ENCODE measurements at places on chromosomes 13 and 19. TPM values are rescaled to one million over a fixed set of nuclear protein-coding genes. Genes with fewer than 3 reads are reported as not detected.

F7 gene
- total RNA-seq, result not detected

C5AR2 gene
- total RNA-seq, result 1.7 TPM

KCNRG gene
- 0.68 TPM for total RNA-seq

FGF21 gene
- total RNA-seq, result not detected

LHB gene
- total RNA-seq, result not detected

URAD gene
- total RNA-seq, result not detected

DNA sequence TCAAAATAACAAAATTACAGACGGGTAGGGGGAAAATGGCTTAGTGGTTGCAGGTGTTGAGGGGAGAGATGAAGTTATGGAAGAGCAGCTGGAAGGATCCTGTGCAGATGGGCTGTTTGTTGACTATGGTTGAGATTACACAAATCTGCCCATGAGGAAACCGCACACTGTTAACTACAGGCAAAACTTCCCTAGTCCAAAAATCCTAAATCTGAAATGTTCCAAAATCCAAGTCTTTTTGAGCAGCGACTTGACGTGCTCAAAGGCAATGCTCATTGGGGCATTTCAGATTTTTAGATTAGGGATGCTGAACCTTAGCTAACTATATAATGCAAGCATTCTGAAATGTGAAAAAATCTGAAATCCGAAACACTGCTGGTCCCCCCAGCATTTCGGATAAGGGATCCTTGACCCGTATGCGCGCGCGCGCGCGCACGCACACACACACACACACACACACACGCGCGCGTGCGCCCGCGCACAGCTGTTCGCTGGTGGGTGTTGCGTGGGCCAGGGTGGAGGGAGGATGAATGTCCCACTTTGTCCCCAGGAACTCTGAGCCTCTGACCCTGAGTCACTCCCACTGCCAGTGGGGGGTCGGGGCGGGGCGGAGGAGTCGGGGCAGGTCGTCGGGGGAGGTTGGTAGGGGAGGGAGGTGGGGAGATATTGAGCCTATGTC is 6.8 kb downstream of the F2RL3 start:
- no peak for ATAC-seq

DNA sequence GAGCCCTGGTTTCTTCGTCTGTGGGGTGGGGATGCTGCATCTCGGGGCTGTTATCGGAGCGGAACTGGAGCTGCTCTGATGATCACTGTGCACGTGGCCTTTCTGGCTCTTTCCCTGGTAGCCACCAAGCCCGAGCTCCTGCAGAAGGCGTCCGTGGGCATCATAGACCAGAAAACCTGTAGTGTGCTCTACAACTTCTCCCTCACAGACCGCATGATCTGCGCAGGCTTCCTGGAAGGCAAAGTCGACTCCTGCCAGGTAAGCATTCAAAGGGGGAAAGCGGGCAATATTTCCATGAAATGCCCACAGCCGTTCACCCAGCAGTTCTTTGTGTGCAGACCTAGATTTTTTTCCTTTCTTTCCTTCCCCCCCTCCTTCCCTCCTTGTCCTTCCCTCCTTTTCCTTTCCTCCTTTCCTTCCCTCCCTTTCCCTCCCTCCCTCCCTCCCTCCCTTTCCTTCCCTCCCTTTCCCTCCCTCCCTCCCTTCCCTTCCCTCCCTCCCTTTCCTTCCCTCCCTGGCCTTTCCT is 9.4 kb downstream of the TIMM13 start:
- no peak for ATAC-seq

GRCh38 chr13:102028868-102029267 is 373.0 kb downstream of the FGF14 start:
- no peak for ATAC-seq

DNA sequence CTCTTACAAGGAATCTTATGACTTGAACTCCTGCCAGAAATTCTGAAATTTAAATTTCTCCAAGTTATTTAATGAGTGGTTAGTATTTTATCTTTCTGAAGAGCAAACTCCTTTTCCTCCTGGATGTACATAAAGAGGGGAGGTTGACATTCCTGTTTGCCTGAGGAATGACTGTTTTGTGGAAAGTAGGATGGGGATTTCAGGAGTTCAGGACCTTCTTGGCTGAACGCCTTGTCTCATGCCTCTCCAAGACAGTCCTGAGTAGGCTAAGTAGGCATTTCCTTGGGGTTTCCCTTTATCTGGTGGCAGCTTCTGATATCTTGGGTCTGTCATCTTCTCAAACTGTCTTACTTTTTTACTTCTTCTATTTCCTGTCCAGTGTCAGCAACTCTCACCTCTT is 356.6 kb downstream of the TDRD3 start:
- no peak for ATAC-seq

DNA sequence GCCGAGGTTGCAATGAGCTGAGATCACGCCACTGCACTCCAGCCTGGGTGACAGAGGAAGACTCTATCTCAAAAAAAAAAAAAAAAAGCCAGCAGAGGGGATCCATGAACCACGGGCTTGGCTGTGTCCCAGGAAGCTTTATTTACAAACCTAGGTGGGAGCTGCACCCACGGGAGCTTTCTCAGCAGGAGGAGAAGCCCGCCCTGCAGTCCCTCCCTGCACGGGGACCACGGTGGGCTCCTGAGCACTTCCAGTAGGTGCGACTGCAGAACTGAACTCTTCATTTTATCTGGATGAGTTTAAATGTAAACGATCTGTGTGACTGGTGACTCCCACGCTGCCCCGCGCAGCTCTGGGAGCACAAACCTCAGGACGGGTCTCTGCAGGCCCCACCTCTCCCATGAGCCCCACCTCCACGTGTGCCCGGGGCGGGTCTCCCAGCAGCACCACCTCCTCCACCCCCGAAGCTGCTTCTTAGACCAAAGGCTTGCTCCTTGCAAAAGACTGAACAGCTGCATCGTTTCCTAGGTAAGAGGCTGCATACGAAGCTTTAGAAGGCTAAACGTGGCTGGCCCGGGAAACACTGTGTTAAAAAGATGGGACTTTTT is 66.4 kb downstream of the SPACA7 start:
- ATAC-seq, result no peak

- no peak for ATAC-seq
These were observed 17.9 kb downstream of the OR7A5 start for GRCh38 chr19:14817052-14817451.

- ATAC-seq, result no peak
These were observed 591.4 kb downstream of the FGF9 start for GRCh38 chr13:22262001-22262885.

GRCh38 chr13:51041710-51042109 is 69.4 kb downstream of the C13orf42 start:
- no peak for ATAC-seq

GRCh38 chr19:10568062-10568825 is 535 bp downstream of the CDKN2D start:
- peak; percentile 28 for ATAC-seq

DNA sequence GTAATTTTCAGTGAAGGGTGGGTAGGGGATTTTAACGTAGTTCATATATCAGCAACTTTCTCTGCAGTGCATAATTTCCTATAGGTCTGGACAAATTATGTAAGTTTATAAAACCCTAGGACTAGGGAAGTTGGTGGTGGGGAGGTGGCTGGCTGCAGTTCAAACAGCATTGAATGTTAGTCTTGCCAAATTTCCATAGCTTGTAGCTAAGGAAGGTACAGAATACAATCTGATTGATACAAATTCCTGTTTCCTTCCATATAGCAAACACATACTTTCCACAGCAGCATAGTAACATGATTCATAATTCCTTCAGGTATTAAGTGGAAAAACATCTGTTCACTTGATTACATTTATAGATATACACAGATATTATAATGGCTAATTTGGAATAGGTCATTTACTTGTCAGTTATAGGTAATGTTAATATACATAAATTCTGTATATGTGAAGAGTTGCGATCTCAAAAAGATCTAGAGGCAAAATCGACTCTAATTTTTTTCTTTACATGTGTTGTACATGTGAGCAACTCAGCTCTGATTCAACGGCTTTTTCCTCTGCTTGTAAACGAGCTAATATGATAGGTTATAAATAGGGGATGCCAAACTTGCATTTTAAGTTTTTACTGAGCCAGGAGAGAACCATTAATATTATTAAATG is 233.4 kb upstream of the CSNK1A1L start:
- no peak for ATAC-seq

DNA sequence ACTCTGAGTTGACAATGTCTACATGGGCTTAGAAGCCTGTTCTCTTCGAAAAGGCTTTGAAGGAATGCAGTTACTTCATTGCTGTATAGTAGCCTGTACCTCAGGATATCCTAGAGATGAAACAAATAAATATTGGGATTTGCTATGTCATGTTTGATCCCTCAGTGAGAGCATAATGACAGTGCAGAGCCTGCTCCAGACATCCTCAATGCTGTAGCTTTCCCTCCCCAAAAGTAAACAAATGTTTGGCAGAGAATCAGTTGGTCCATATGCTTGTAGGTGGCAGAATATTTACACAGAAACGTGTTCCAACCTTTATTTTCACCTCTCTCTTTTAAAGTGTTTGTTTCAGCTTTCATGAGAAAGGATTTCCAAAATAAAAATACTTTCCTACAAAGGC is 515.3 kb upstream of the SGCG start:
- no peak for ATAC-seq
